ENCODE measurements at places on chromosomes 16 and 17. TPM values are rescaled to one million over a fixed set of nuclear protein-coding genes. Genes with fewer than 3 reads are reported as not detected.

LPO gene
- total RNA-seq = not detected

TBX4 gene
- not detected for total RNA-seq

CDH8 gene
- total RNA-seq = not detected

GJC1 gene
- total RNA-seq = 75.9 TPM

SLC5A10 gene
- total RNA-seq = not detected

DNA sequence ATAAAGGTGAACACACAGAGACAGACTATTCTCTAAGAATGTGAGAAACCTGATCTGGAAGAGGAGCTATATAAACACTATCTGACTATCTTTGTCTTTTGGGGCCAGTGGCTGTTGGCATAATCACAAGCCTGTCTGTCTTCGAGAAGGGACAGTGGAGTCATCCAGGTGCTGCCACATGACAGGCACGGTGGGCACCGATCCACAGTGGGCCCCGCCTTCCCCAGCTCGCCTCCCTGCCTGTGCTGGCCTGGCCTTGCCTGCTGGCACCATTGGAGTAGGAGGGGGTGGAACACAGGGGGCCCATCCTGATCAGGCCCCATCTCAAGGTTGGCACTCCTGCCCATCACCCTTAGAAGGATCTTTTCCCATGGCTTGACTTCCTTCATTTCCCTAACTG, 112.8 kb downstream of the CCDC182 start:
- no peaks in the 10 kb centered on the region for H3K27me3 ChIP-seq
- H3K4me1 ChIP-seq = no peaks in the 10 kb centered on the region
- H3K27ac ChIP-seq = no peak overlapping the region
- H3K36me3 ChIP-seq = peaks cover 3% of the 10 kb centered on the region
- no peak overlapping the region for H3K4me3 ChIP-seq

- no peak for DNase-seq
- peaks cover 14% of the 10 kb centered on the region for H3K4me1 ChIP-seq
- no peak overlapping the region for H3K4me3 ChIP-seq
- H3K27ac ChIP-seq = no peak overlapping the region
Measured at GRCh38 chr17:56694825-56695224, 101.3 kb downstream of the NOG start.

DNA sequence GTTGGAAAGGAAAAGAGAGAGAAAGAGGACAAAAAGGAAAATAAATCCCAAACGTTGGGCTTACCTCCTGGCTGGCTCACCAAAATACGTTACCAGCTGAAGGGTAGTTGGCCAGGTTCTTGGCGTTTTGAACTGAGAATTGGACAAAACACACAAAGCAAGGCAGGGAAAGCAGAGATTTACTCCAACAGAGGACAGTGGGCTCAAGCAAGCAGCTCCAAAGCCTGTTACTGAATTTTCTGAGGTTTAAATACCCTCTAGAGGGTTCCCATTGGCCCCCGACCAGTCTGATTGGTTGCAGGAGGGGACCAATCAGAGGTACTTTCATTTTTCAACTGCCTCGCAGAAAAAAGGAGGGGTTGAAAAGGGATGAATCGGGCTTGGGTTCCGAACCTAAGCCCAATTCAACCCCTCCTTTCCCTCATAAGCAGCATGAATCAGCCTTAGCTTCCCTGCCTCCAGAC, 55.6 kb upstream of the ALOX12 start:
- no peaks in the 10 kb centered on the region for H3K4me1 ChIP-seq
- H3K36me3 ChIP-seq = no peaks in the 10 kb centered on the region
- no peak overlapping the region for H3K4me3 ChIP-seq
- no peak overlapping the region for H3K27ac ChIP-seq
- DNase-seq = no peak

DNA sequence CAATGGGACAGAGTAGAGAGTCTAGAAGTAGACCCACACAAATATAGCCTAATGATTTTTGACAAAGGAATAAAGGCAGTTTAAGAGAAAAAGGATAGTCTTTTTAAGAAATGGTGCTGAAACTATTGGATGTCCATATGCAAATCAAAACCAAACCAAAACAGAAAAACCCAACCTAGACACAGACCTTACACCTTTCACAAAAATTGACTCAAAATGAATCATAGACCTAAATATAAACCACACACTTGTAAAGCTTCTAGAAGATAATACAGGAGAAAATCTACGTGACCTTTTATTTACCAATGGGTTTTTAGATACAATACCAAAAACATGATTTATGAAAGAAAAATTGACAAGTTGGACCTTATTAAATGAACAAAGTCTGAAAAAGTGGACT, 66.4 kb upstream of the MPHOSPH6 start:
- no peaks in the 10 kb centered on the region for H3K4me1 ChIP-seq
- no peaks in the 10 kb centered on the region for H3K36me3 ChIP-seq
- no peak overlapping the region for H3K27ac ChIP-seq
- H3K4me3 ChIP-seq = no peak overlapping the region
- H3K27me3 ChIP-seq = peaks cover 74% of the 10 kb centered on the region
- DNase-seq = no peak

DNA sequence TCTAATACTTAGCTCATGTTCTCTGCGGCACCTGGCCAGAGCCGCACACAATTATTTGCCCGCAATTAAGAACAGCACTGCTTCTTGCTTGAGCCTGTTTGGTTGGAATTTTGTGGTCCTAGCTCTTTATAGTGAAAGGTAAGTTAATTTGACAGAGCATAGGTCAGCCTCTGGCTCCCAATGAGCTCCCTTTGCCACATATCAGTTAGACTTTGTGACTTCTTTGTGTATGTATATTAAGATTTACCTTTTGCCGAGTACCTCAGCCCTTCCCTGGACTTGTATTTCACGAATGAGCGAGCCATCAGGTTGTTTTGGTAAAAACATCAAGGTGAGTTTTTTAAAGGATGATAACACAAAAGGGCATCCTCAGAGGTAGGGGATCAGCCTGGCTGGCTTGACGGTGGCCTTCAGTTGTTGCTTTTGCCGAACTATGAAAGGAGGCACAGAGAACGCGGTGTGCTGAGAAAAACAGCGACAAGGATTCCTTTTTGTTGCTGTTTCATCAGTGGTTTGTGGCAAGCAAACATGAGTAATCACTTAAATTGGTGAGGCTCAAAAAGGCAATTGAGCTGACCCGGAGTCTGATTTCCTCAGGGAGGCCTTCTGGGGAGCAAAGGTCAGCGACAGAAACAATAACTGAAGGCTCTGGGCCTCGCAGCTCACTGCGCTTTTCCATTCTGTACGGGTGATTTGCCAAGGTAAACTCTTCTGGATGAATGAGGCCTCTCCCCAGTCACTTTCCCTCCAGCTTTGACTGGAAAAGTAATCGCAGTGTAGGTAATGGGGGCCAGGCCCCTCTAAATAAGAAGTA, 163.6 kb downstream of the HS3ST3A1 start:
- H3K4me3 ChIP-seq = no peak overlapping the region
- H3K36me3 ChIP-seq = no peaks in the 10 kb centered on the region
- no peaks in the 10 kb centered on the region for H3K27me3 ChIP-seq
- DNase-seq = no peak

GRCh38 chr17:50844117-50844700, 8.8 kb downstream of the WFIKKN2 start:
- H3K36me3 ChIP-seq = no peaks in the 10 kb centered on the region
- H3K4me1 ChIP-seq = peaks cover 8% of the 10 kb centered on the region
- H3K27ac ChIP-seq = no peak overlapping the region
- no peaks in the 10 kb centered on the region for H3K27me3 ChIP-seq

- peak overlapping the region; percentile 89 for H3K4me3 ChIP-seq
- peaks cover 78% of the 10 kb centered on the region for H3K36me3 ChIP-seq
- peaks cover 24% of the 10 kb centered on the region for H3K4me1 ChIP-seq
- peak overlapping the region; percentile 95 for H3K27ac ChIP-seq
- DNase-seq = no peak
Measured at GRCh38 chr17:8382052-8382879, 727 bp downstream of the RPL26 start.

- peaks cover 8% of the 10 kb centered on the region for H3K4me1 ChIP-seq
- H3K27ac ChIP-seq = peak overlapping the region; percentile 91
- H3K27me3 ChIP-seq = no peaks in the 10 kb centered on the region
- peak overlapping the region; percentile 98 for H3K4me3 ChIP-seq
- DNase-seq = peak; percentile 36
Measured at GRCh38 chr17:81294512-81295030, 536 bp downstream of the SLC38A10 start.

GRCh38 chr17:71334048-71334751, 786.6 kb upstream of the SOX9 start:
- H3K4me3 ChIP-seq = no peak overlapping the region
- H3K27me3 ChIP-seq = no peaks in the 10 kb centered on the region
- peaks cover 29% of the 10 kb centered on the region for H3K4me1 ChIP-seq
- DNase-seq = no peak
- no peak overlapping the region for H3K27ac ChIP-seq

DNA sequence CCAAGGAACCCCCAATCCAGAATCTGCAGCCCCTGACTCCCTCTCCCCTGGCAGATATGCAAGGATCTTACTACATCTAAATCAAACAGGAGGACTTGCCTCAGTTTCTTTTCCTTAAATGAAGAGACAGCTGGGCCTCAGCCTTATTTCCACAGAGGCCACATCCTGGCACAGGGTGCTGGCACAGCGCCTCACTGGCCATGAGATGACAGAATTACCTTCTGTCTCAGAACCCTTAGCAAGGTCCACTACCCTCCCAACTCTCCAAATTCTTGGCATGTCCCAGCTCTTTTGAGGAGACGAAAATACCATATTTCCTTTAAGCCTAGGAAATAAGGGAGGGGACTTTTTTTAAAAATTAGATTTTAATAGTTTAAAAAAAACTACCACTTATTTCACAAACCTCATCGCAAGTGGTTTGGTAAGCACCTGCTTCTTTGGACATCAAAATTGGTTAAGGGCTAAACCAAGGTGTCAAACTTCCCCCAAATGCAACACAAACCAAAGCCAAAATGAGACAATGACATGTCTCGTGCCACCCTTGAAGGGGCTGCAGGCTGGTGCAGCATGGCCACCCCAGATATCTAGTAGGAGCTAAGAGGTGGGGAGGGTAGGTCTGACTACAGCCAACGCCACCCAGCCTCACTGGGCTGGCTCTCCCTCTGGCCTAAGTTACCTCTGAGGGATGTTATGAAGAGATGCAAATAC, 25.3 kb downstream of the FAM117A start:
- no peak for DNase-seq
- H3K27me3 ChIP-seq = no peaks in the 10 kb centered on the region
- H3K4me1 ChIP-seq = peaks cover 22% of the 10 kb centered on the region
- no peak overlapping the region for H3K4me3 ChIP-seq

Measured in Calu3 (cell line).